ENCODE measurements at places on chromosomes 6 and 20.

- DNase-seq, result no peak
Measured at GRCh38 chr6:142693441-142693840, 251.5 kb downstream of the HIVEP2 start.

- no peak for DNase-seq
Measured at GRCh38 chr20:35301426-35301825, 9.2 kb upstream of the FAM83C start.

DNA sequence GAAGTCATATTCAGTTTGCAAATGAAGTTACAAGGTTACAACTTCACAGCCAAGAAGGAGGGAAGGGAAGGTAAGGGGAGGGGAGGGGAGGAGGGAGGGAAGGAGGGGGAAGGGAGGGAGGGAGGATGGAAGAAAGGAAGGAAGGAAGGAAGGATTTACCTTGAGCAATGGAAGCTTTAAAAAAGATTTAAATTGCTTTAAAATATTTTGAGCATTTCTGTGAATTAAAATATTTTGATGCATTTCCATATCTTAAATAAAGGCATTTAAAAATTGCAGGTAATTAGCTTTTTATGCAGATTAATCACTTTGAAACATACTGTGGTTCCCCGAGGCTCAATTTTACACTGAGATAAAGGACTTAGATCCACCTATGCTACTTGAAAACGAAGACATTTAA, 618.0 kb downstream of the TFAP2A start:
- no peak for DNase-seq

DNA sequence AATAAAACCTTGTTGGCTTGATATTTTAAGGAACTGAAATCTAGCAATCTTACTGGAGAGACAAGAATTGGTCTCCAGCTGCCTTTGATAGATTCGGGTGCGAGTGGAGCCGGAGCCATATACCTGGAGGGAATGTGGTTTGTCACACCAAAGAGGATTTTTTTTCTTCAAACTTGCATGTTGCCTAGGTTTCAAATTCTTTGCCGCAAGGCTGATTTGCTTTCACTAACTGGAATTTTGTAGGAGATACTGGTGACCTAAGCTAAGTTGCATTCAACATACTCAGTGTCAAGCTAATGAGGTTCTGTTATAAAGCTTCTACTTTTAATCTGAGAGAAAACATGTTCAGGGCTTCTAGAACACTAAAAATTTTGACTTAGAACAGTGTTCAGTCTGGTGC, 39.7 kb upstream of the ASIP start:
- no peak for DNase-seq

DNA sequence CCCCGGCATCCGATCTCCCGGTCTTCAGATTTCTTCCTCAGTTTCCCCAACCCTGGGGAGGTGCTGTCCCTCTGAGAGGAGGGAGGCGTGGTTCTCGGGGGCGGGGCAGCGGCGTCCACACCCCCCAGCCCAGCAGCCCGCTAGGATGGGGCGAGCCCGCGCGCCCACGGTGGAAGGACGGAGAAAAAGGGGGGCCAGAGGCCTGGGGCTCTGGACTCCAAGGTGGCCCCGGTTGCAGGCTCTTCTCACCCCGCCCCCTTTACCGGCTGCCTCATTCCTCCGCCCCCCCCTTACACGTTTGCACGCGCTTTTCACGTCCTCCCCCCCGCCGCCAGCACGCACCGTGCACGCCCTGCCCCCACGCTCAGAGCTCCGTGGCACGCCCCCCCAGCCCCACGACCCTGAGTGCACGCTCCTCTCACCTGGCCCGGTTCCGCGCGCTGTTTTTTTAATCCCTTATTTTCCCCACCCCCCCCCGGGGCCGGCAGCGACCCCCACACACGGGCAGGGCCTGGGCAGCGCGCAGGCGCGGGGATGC, 402 bp downstream of the ZBTB12 start:
- DNase-seq, result no peak

DNA sequence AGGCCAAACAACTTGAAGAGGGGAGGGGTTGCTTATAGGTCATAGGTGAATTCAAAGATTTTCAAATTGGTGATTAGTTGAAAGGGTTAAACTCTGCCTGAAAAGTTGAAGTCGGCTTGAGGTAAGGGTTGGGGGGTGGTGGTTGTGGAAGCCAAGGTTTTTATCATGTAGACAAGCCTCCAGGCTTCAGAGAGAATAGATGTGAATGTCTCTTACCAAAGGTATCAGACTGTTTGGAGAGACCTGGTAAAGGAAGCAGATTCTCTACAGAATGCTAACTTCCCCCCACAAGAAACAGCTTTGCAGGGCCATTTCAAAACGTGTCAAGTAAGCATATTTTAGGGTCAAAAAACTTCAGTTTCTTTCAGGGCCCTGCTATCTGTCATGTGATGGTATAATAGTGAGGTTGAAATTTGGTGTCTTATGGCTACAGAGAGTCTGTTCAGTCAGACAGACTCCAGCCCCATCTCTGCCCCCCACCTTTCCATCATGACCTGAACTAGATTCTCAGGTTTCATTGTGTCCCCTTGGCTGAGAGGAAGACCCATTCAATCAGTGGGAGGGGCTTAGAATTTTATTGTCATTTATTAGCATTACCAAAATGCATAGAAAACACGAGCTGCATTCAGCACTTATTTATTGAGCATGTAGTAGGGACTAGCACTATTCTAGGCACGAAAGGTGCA, 136.5 kb downstream of the MAP3K7 start:
- DNase-seq, result no peak

DNA sequence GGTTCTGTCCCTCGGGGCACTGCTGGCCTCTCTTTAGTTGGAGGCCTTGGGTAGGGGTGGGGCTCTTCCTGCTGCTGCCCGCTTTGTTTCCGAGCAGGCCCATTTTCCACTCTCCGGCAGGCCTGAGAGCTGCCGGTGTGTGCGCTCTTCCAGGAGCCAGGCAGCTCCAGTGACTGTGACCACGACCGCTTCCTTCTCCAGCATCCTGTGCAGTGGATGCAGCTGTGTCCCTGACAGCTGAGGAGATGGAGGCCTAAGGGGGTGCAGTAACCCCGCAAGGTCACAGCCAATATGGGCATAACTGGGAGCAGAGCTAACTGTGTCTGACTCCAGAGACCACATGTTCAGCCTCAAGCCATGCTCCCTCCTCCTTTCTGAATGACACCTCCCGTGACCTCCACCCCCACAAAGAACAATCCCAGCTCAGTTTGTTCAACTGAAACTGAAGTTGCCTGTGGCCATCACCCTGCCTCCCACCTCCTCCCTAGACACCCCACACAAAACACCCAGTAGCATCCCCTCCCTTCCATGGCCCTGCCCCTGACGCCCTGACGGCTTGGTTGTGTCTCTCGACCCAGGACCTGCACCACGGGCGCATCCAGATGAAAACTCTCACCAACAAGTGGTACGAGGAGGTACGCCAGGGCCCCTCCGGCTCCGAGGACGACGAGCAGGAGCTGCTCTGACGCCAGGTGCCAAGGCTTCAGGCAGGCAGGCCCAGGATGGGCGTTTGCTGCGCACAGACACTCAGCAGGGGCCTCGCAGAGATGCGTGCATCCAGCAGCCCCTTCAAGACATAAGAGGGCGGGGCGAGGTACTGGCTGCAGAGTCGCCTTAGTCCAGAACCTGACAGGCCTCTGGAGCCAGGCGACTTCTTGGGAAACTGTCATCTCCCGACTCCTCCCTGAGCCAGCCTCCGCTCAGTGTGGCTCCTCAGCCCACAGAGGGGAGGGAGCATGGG, 27.8 kb downstream of the SPATA2 start:
- DNase-seq, result no peak

DNA sequence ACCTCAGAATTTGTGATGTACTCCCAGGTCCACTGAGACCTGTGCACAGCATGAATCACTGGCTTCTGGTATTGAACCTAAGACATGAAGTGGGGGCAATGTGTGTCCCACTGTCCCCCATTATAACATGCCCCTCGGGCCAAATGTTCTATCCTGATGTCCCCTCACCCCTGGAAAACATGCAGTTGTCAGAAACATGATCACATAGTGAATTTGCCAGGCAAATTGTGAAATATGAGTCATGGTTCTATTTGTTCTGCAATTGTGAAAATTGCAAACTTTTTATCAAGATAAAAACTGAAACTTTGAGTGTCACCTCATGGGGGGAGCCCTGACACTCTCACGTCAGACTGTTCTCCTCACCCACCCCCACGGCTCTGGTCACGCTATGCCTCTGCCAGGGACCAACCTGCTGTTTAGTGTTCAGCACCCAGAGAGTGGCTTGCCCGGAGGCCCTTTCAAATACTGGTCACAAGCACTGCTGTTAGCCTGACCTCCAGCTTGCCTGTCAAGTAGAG, 305.3 kb downstream of the CLIC5 start:
- DNase-seq, result no peak

GRCh38 chr20:60491051-60491581, 532.9 kb downstream of the CDH26 start:
- no peak for DNase-seq

DNA sequence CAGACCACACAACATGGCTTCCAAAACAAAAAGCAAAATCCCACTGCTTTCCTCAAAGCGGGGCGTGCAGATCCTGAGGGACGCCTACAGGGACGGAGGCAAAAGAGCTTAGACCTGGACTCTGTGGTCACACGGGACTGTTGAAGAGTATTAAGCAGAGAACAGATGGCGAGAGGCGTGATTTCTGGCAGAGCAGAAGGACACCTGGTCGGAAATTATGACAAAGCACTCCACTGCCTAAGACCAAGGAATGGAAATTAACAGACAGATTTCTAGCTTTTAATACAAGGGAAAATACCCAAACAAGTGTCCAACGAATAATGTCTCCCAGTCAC, 15.4 kb downstream of the CST7 start:
- DNase-seq, result no peak

- DNase-seq, result no peak
Measured at GRCh38 chr6:131036143-131036542, 26.9 kb downstream of the EPB41L2 start.

DNA sequence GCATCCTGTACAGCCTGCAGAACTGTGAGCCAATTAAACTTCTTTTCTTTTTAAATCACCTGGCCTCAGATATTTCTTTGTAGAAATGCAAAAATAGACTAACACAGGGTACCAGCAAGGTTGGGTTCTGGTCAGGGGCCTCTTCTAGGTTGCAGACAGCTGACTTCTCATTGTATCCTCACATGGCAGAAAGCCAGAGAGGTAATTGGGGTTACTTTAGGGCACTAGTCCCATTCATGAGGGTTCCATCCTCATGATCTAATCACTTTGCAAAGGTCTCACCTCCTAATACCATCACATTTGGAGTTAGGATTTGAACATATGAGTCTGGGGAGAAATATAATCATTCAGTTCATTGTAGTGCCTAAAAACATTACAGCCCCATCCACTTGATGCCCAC, 101.5 kb downstream of the LCA5 start:
- no peak for DNase-seq

GRCh38 chr6:42347456-42347855, 104.3 kb downstream of the TRERF1 start:
- DNase-seq, result no peak

DNA sequence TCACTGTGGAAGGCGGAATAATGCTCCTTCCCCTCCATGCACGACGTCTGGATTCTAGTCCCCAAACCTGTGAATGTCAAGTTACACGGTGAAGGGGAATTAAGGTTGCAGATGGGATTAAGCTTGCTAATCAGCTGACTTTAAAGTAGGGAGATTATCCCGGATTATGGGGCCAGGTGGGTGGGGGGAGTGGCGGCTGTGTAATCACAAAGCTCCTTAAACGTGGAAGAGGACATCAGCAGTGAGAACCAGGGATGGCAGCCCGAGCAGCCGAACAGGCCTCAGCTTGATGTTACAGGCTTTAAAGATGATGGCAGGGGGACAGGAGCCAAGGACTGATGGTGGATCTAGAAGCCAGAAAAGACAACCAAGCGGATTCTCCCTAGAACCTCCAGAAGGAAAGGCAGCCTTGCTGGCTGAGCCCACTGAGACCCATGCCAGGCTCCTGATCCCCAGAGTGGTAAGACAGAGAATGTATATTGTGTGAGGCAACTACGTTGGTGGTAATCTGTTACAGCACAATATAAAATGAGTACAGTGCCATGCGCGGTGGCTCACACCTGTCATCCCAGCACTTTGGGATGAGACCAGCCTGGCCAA, 117.5 kb downstream of the SCML4 start:
- no peak for DNase-seq

- DNase-seq, result no peak
Measured at GRCh38 chr6:33259032-33259431, 12.6 kb downstream of the VPS52 start.

GRCh38 chr6:151351731-151352130, 39.6 kb downstream of the ZBTB2 start:
- DNase-seq, result no peak

DNA sequence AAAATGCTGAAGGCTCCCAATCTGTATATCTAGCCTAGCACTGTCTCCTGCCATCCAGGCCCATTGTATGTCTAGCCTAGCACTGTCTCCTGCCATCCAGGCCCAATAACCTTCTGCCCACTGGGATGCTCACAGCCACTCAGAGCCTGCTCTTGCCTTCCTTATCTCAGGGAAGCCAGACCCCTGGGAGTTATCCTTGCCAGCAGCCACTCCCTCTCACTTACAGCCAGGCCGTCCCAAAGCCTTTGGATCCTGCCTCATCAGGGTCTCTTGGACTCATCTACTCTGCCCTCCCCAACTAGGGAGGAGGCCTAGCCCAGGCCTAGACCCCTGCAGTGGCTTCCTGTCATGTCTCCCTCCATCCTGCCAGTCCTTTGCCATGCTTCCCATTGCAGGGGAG, 37.3 kb downstream of the KIF3B start:
- no peak for DNase-seq

GRCh38 chr6:44494011-44494501, 106.5 kb downstream of the CDC5L start:
- peak; percentile 39 for DNase-seq

DNA sequence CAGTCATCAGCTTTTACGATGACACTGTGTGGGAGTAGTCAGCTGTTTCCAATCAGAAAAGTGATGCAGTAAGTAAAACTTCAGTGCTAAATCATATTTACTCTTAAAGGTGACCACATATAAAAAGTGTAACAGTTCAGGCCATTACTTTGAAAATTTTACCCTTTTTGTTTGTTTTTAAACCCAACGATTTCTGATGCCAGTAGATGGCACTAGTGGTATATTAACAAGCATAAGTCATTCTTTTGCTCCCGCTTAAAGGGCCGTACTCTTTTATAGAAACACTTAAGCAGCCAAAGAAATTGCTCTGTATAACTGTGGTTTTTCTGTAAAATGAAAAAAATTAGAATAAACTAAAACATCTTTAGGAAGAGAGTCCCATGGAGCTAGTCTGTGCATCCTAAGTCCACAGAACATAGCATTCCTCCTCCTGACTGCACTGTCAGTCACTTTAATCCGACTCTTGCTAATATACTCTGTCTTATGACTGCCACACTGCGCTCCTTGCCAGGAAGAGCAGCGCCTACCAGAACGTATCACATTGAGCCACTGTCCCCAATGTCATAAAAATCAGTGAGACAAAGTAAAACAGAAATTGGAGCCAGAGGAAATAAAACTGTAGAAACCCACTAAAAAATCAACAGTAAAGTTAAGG, 25.0 kb downstream of the HEBP2 start:
- DNase-seq, result peak; percentile 26

- DNase-seq, result no peak
Measured at GRCh38 chr20:55004044-55004443, 528.7 kb downstream of the DOK5 start.

- DNase-seq, result no peak
Measured at GRCh38 chr20:56987986-56988385, 278.5 kb downstream of the BMP7 start.

- no peak for DNase-seq
Measured at GRCh38 chr6:162068340-162068739, 659.2 kb downstream of the PRKN start.

- no peak for DNase-seq
Measured at GRCh38 chr6:50381099-50381415, 331.3 kb upstream of the DEFB112 start.

Data from GM04504 (cell line).